ENCODE measurements at places on chromosomes 6 and 20.

DNA sequence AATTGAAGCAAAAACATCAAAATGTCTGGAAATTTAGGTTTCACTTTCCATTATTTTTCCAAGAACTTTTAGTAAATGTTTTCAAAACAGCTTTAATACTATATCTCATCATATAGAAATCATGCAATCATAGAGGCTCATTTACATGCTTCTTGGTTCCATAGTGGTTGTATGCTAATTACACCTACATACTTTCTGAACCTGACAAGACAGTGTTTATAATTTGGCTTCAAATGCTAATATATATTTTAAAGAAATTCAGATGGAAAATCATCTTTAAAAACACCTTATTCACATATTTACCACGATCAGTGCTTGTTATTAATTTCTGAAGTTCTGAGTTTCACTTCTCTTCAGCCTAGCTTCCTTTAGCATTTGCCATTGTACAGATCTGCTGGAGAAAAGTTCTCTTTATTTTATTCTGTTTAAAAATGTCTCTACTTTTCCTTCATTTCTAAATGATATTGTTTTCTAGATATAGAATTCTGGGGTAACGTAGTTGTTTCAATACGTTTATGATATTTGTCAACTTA lies 89.9 kb downstream of the PLCB1 start:
- peaks cover 85% of the 10 kb centered on the region for H3K4me1 ChIP-seq
- H3K36me3 ChIP-seq, result peaks cover 19% of the 10 kb centered on the region
- H3K27me3 ChIP-seq, result peaks cover 1% of the 10 kb centered on the region
- DNase-seq, result no peak

GRCh38 chr6:72651967-72652956 lies 30.4 kb downstream of the KCNQ5 start:
- H3K36me3 ChIP-seq, result peaks cover 28% of the 10 kb centered on the region
- peak overlapping the region; percentile 60 for H3K4me3 ChIP-seq
- no peaks in the 10 kb centered on the region for H3K27me3 ChIP-seq

DNA sequence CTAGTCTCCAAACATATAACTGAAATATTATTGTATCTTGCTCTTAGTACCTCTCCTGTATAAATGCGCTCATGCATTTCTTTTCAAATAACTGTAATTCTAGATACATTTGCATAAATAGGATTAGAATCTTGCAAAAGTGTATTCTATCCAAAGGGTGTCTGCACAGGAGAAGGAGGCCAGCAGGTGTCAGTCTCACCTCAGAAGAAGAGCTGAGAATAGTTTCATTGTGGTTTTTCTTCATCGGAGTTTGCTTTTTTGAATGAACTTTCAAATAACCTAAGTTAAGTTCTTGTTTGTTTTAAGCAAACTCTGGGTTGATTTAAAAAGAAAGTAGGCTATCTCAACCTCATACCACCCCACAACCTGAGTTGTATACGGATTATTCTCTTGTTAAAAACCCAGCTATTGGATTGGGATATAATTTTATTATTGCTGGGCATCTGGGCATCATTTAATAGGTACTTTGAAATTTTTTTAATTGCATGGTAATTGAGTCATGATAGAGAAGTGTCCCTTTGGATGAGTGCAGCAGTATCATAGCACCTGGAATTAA lies 125.0 kb upstream of the MLIP start:
- H3K27ac ChIP-seq, result peak overlapping the region; percentile 66
- no peaks in the 10 kb centered on the region for H3K27me3 ChIP-seq
- H3K4me1 ChIP-seq, result peaks cover 55% of the 10 kb centered on the region
- H3K4me3 ChIP-seq, result peak overlapping the region; percentile 43
- peak; percentile 57 for DNase-seq
- no peaks in the 10 kb centered on the region for H3K36me3 ChIP-seq

- H3K4me1 ChIP-seq, result no peaks in the 10 kb centered on the region
- DNase-seq, result no peak
- no peak overlapping the region for H3K27ac ChIP-seq
- peaks cover 3% of the 10 kb centered on the region for H3K27me3 ChIP-seq
- H3K36me3 ChIP-seq, result no peaks in the 10 kb centered on the region
Measured at GRCh38 chr20:19549896-19550295, 208.2 kb upstream of the RIN2 start.

GRCh38 chr6:130622142-130622541 lies 205.1 kb upstream of the SMLR1 start:
- peaks cover 77% of the 10 kb centered on the region for H3K4me1 ChIP-seq
- peak; percentile 28 for DNase-seq
- H3K27ac ChIP-seq, result peak overlapping the region; percentile 7
- H3K27me3 ChIP-seq, result no peaks in the 10 kb centered on the region
- peaks cover 16% of the 10 kb centered on the region for H3K36me3 ChIP-seq

GRCh38 chr6:31149827-31150447 lies 7.7 kb downstream of the CCHCR1 start:
- peaks cover 10% of the 10 kb centered on the region for H3K36me3 ChIP-seq
- no peak overlapping the region for H3K4me3 ChIP-seq
- no peak for DNase-seq
- peaks cover 4% of the 10 kb centered on the region for H3K27me3 ChIP-seq
- H3K4me1 ChIP-seq, result no peaks in the 10 kb centered on the region

GRCh38 chr6:41715795-41716515 lies 19.5 kb downstream of the TFEB start:
- peaks cover 1% of the 10 kb centered on the region for H3K27me3 ChIP-seq
- H3K36me3 ChIP-seq, result peaks cover 4% of the 10 kb centered on the region
- peak overlapping the region; percentile 37 for H3K27ac ChIP-seq
- no peak overlapping the region for H3K4me3 ChIP-seq
- no peak for DNase-seq
- H3K4me1 ChIP-seq, result peaks cover 50% of the 10 kb centered on the region

- H3K27me3 ChIP-seq, result peaks cover 50% of the 10 kb centered on the region
- no peak overlapping the region for H3K4me3 ChIP-seq
- no peak overlapping the region for H3K27ac ChIP-seq
- H3K36me3 ChIP-seq, result no peaks in the 10 kb centered on the region
- no peak for DNase-seq
Measured at GRCh38 chr6:98841621-98842341, 7.4 kb downstream of the POU3F2 start.

GRCh38 chr20:36092398-36093024 lies 62.0 kb upstream of the EPB41L1 start:
- H3K27me3 ChIP-seq, result peaks cover 35% of the 10 kb centered on the region
- peak overlapping the region; percentile 87 for H3K4me3 ChIP-seq
- peaks cover 34% of the 10 kb centered on the region for H3K4me1 ChIP-seq
- DNase-seq, result no peak

DNA sequence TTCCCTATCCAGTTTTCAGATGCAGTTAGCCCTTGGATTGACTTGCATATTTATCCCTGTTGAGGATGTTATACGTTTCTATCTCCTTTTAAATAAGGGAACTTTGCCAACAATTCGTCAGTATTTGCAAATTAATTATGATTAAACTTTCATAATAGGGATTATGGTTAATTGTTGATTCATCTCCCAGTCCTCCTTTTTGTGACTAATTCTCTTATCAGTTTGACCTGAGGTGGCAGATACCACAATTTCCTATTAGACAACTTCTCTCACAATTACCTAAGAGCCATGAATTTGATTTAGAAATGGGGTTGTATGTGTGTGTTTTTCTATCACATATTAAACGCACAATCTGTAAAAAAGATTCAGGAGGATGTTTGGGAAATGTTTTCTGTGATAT lies 172.9 kb downstream of the LAMA2 start:
- H3K4me3 ChIP-seq, result no peak overlapping the region
- H3K27ac ChIP-seq, result no peak overlapping the region
- no peak for DNase-seq
- H3K27me3 ChIP-seq, result peaks cover 2% of the 10 kb centered on the region

- no peak for DNase-seq
- H3K36me3 ChIP-seq, result peaks cover 19% of the 10 kb centered on the region
- H3K27ac ChIP-seq, result peak overlapping the region; percentile 9
- no peaks in the 10 kb centered on the region for H3K27me3 ChIP-seq
- no peak overlapping the region for H3K4me3 ChIP-seq
Measured at GRCh38 chr6:72699159-72699558, 77.3 kb downstream of the KCNQ5 start.

DNA sequence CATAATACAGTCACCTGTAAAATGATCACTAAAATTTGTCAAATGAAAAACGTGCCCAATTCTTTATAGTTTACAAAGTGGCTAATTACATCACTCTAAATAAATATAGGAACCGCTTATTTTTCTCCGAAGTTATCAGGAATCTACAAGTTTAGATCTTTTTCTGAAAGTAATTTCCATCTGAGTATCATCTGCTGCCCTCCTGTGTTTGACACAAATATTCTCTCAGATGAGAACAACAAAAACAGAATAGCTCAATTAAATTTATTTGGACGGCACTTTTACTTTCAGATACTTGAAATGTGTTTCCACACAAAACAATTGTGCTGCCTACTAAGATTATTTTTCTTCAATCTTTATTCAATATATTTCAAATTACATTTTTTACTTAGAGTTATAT lies 5.0 kb downstream of the SF3B5 start:
- DNase-seq, result no peak
- no peak overlapping the region for H3K27ac ChIP-seq
- peaks cover 3% of the 10 kb centered on the region for H3K27me3 ChIP-seq
- H3K4me3 ChIP-seq, result no peak overlapping the region
- H3K4me1 ChIP-seq, result peaks cover 30% of the 10 kb centered on the region
- H3K36me3 ChIP-seq, result peaks cover 11% of the 10 kb centered on the region

DNA sequence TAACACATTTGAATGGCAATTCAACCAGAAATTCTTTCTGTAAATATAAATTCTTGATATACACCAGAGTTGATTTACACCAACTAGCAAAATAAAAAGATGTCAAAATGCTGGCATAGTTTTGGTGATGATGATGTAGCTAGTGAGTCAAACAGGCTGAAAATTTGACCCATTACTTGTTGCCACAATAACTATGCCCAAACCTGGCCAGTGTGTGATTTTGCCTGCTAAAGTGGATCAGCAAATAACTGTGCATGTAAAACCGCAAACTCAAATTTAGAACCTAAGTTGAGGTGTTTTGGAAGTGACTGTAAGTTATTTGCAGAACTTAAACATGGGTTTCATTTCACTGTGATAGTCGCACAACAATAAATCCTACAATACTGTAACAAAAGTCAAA lies 125.9 kb downstream of the KIF6 start:
- DNase-seq, result no peak
- H3K27me3 ChIP-seq, result no peaks in the 10 kb centered on the region
- no peaks in the 10 kb centered on the region for H3K36me3 ChIP-seq
- H3K4me3 ChIP-seq, result no peak overlapping the region
- no peaks in the 10 kb centered on the region for H3K4me1 ChIP-seq
- no peak overlapping the region for H3K27ac ChIP-seq

GRCh38 chr6:99850841-99851240 lies 143.2 kb downstream of the MCHR2 start:
- peaks cover 15% of the 10 kb centered on the region for H3K27me3 ChIP-seq
- no peak for DNase-seq
- H3K4me3 ChIP-seq, result no peak overlapping the region
- H3K36me3 ChIP-seq, result no peaks in the 10 kb centered on the region
- no peak overlapping the region for H3K27ac ChIP-seq

GRCh38 chr6:147397306-147397705 lies 111.2 kb upstream of the SAMD5 start:
- H3K27ac ChIP-seq, result no peak overlapping the region
- H3K36me3 ChIP-seq, result peaks cover 14% of the 10 kb centered on the region
- H3K27me3 ChIP-seq, result peaks cover 2% of the 10 kb centered on the region
- H3K4me3 ChIP-seq, result no peak overlapping the region
- peaks cover 9% of the 10 kb centered on the region for H3K4me1 ChIP-seq

- H3K4me1 ChIP-seq, result no peaks in the 10 kb centered on the region
- no peak overlapping the region for H3K4me3 ChIP-seq
Measured at GRCh38 chr6:41553405-41553999, 7.3 kb downstream of the FOXP4 start.

GRCh38 chr6:109117346-109118035 lies 22.2 kb downstream of the CEP57L1 start:
- H3K4me1 ChIP-seq, result peaks cover 29% of the 10 kb centered on the region
- no peaks in the 10 kb centered on the region for H3K36me3 ChIP-seq
- no peak overlapping the region for H3K27ac ChIP-seq
- no peaks in the 10 kb centered on the region for H3K27me3 ChIP-seq

DNA sequence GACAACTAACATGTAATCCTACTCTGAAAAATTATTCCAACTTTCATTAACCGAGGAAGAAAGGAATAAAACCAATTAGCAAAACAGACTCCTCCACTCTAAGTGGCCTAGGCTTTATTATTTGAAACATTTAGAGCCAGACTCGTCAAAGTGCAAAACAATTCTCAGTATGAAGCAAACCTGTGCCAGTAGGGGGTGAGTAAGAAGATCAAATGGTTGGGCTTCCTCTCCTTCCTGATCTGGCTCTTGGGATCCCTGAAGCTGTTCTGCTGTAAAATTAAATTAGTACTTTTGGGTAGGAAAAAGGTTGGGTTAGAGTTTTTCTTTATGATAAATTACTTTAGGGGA lies 177.6 kb upstream of the MAN1A1 start:
- H3K27me3 ChIP-seq, result no peaks in the 10 kb centered on the region
- H3K4me1 ChIP-seq, result no peaks in the 10 kb centered on the region
- H3K27ac ChIP-seq, result no peak overlapping the region
- no peak overlapping the region for H3K4me3 ChIP-seq
- no peak for DNase-seq
- no peaks in the 10 kb centered on the region for H3K36me3 ChIP-seq

- no peak overlapping the region for H3K27ac ChIP-seq
- H3K36me3 ChIP-seq, result no peaks in the 10 kb centered on the region
- DNase-seq, result no peak
- H3K4me3 ChIP-seq, result no peak overlapping the region
- peaks cover 8% of the 10 kb centered on the region for H3K27me3 ChIP-seq
Measured at GRCh38 chr6:14511061-14511586, 393.6 kb downstream of the CD83 start.

Data from HFFc6 (cell line).